Activated CD8-positive, alpha-beta memory T cell treated with anti-CD3 and anti-CD28 coated beads, Interleukin-2, amount 10 ng/mL, durations not matched to agents 7 days and 5 days (primary cell): ENCODE measurements at places on chromosomes 13 and 19. TPM values are rescaled to one million over a fixed set of nuclear protein-coding genes. Genes with fewer than 3 reads are reported as not detected.
A peak's percentile ranks its signal among the peaks of the same experiment; 100 is the strongest.

Gene OR7D2
- not detected for total RNA-seq

Gene SERP2
- total RNA-seq = not detected

Gene B3GNT3
- not detected for total RNA-seq

- no peak for DNase-seq
- H3K4me3 ChIP-seq = no peak overlapping the region
- H3K27ac ChIP-seq = no peak overlapping the region
- no peaks in the 10 kb centered on the region for H3K4me1 ChIP-seq
- H3K36me3 ChIP-seq = no peaks in the 10 kb centered on the region
Measured at GRCh38 chr13:103948426-103948825, 882.2 kb upstream of the SLC10A2 start.

- peaks cover 30% of the 10 kb centered on the region for H3K36me3 ChIP-seq
- no peak for DNase-seq
- no peak overlapping the region for H3K27ac ChIP-seq
- H3K4me1 ChIP-seq = peaks cover 36% of the 10 kb centered on the region
- H3K4me3 ChIP-seq = no peak overlapping the region
Measured at GRCh38 chr19:33379151-33379829, 5.8 kb downstream of the CEBPG start.

Gene SERPINE3
- total RNA-seq = not detected

GRCh38 chr13:89584058-89584620 is 1763.3 kb upstream of the MIR17HG start:
- no peaks in the 10 kb centered on the region for H3K27me3 ChIP-seq
- H3K4me1 ChIP-seq = no peaks in the 10 kb centered on the region
- no peaks in the 10 kb centered on the region for H3K36me3 ChIP-seq
- no peak overlapping the region for H3K27ac ChIP-seq
- no peak for DNase-seq
- H3K4me3 ChIP-seq = no peak overlapping the region

- no peak overlapping the region for H3K4me3 ChIP-seq
- H3K36me3 ChIP-seq = no peaks in the 10 kb centered on the region
- no peak overlapping the region for H3K27ac ChIP-seq
- no peak for DNase-seq
Measured at GRCh38 chr13:101763191-101763590, 310.7 kb downstream of the ITGBL1 start.

DNA sequence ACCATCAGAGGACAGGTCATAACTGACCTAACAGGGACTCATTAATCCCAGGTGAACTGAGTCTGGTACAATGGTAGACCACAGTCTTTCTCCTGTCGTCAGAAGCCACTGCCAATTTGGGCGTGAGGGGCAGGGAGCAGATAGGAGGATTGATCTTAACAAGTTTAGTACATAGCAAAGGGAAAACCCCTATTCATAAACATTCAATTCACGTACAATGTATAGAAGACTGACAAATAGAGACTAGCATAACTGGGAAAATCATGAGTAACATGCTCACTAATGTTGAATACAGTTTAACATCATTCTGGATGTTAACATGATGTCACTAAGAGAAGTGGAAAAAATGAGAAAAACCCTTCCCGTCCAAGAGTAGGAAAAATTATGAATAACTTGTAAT is 54.1 kb downstream of the SLC7A1 start:
- DNase-seq = no peak
- peaks cover 47% of the 10 kb centered on the region for H3K4me1 ChIP-seq
- peaks cover 20% of the 10 kb centered on the region for H3K36me3 ChIP-seq
- peak overlapping the region; percentile 78 for H3K27ac ChIP-seq

- peaks cover 2% of the 10 kb centered on the region for H3K4me1 ChIP-seq
- peaks cover 9% of the 10 kb centered on the region for H3K36me3 ChIP-seq
- H3K27ac ChIP-seq = no peak overlapping the region
- no peak overlapping the region for H3K4me3 ChIP-seq
Measured at GRCh38 chr19:6983448-6983847, 37.8 kb downstream of the MBD3L2B start.

Gene ZNF578
- total RNA-seq = 1.9 TPM

Gene SMIM44
- not detected for total RNA-seq

DNA sequence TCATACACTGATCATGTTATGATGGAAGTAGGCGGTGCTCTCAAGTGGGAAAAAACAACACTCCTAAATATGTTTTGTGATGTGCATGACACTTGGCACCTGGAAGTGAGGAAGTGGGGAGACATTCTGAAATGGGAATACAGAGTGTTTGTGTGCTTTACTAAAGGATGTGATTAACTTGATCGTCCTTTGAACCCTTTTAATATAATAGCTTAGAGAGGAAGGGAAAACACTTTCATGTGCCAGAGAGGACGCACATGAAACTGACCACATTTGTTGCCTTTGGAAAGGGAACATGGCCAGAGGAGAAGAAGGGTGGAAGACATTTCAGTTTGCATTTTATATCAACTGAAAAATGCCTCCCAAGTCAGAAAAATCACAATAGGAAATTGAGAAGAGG is 31.4 kb downstream of the SMAD9 start:
- H3K27ac ChIP-seq = no peak overlapping the region
- no peaks in the 10 kb centered on the region for H3K36me3 ChIP-seq
- DNase-seq = no peak
- H3K4me1 ChIP-seq = no peaks in the 10 kb centered on the region

DNA sequence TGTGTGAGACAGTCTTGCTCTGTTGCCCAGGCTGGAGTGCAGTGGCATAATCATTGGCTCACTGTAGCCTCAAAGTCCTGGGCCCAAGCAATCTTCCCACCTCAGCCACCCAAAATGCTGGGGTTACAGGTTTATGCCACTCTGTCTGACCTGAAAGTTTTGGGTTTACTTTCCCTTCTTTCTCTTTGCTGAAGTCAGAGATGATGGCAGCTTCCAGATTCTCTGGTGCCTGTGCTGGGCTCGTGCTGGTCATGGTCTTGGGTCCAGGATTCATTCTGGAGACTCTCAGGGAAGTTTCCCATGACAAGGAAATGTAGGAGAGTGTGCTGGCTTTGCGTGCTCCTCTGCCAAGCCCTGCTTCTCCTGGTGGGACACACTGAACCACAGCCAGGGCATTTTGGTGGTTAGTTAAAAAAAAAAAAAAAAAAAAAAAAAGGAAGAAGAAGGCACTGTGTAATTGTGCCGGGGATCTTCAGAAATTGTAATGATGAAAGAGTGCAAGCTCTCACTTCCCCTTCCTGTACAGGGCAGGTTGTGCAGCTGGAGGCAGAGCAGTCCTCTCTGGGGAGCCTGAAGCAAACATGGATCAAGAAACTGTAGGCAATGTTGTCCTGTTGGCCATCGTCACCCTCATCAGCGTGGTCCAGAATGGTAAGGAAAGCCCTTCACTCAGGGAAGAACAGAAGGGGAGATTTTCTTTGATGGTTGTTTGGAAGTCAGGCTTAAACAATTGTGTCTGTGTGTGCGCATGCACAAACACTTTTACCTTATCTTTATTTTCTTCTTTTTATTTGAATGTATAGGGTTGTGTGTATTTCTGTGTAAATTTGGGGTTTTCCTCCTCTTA is at the start of gene ALOX5AP:
TSS of gene ALOX5AP (plus strand) at position 519 of the 847 bp plus-strand sequence. CDS start at position 582, 63 bp downstream.
- DNase-seq = peak; percentile 73
- H3K4me1 ChIP-seq = peaks cover 59% of the 10 kb centered on the region
- H3K27me3 ChIP-seq = no peaks in the 10 kb centered on the region
- peaks cover 38% of the 10 kb centered on the region for H3K36me3 ChIP-seq
- H3K27ac ChIP-seq = peak within 1 kb of the TSS; percentile 99
